ENCODE measurements at places on chromosomes 6 and 20. TPM values are rescaled to one million over a fixed set of nuclear protein-coding genes. Genes with fewer than 3 reads are reported as not detected.

Gene ZHX3
- total RNA-seq = 9.6 TPM

- no peak for DNase-seq
These were observed 469.4 kb upstream of the SLC35B3 start for GRCh38 chr6:8904754-8905153.

DNA sequence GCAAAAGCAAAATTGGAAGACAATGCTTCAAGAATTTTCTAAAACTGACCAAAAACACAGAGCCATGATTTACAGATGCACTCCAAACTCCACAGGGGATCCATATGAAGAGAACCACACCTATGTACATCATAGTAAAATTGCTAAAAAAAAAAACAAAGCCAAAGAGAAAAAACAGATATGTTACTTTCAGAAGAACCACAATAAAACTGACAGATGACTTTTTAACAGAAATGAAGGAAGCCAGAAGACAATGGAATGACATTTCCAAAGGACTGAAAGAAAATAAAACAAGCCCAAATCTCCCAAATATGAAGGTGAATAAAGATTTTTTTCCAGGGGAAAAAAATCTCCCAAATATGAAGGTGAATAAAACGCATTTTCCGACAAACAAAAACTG is 17.5 kb downstream of the TRERF1 start:
- no peak for DNase-seq

- DNase-seq = no peak
These were observed 25.7 kb upstream of the MRAP2 start for GRCh38 chr6:84007871-84008270.

Gene CLPSL2
- total RNA-seq = not detected

GRCh38 chr6:118124851-118125250 is 217.8 kb downstream of the SLC35F1 start:
- no peak for DNase-seq

DNA sequence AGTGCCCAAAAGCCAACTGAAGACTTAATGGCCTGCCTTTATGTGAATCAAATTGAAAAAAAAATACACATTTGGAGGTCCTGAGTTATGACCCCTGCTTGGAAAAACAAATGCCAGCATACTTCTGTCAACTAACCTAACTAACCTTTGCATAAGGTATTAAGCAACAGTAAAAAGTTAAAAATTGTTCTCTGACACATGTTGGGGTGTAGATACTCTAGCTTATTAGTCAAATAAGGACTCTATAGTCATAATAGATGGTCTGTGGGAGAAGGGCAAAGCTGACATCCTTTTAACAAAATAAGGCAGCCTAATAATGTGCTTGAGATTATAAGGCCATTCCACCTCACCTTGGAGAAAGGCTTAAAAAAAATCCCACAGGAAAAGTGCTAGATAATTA is 140.5 kb downstream of the HIVEP2 start:
- no peak for DNase-seq

GRCh38 chr6:108337721-108338120 is 42.9 kb downstream of the AFG1L start:
- no peak for DNase-seq

GRCh38 chr6:93801101-93801847 is 381.9 kb upstream of the EPHA7 start:
- DNase-seq = no peak

Gene RALGAPB
- 17.6 TPM for total RNA-seq

GRCh38 chr6:108291091-108291490 is 3.8 kb upstream of the AFG1L start:
- DNase-seq = no peak

DNA sequence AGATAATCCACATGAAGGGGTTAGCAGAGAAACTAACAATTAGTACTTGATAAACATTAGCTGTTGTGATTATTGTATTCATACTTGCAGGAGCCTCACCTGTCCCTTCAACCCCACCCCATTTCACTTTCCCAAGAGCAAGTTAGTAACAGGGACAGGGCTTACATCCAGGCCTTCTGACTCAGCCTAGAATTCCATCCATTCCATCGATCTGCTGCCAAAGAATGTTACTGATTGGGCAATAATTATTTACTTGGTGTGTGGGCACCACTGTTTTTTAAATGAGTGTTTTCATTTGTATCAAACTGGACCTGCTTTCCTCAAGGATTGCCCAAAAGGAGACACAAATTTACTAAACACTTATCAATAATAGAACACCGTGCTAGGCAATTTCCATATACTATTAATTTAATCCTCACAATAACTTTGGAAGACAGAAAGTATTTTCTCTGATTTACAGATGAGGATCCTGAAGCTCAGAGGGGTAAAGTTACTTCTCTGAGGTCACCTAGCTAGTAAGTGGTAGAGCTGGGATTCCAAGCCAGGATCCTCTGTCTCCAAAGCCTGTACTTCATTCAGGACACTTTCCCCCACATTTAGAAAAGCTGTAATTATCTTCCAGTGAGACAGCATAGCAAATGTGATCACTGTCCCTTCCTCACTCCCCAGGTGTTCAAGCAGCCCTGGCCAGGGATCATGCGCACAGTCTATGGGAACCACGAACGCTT is 32.8 kb downstream of the GSS start:
- no peak for DNase-seq

DNA sequence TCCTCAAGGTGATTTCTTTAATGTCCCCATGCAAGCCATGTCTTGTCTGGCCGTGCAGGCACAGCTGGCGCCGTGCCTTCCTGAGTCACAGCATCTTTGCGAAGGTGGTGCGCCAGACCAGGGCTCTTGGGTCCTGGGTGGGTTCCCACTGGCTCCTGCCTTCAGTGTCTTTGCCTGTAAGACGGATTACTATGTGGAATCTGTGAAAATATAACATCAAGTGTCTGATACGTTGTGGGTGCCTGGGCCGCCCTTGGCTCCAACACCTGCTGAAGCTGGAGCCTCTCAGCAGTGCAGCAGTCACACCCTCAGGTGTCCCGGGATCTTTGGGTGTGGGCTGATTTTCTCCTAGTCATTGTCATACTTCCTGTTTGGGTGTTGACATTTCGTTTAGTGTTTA is 3.2 kb downstream of the OSBPL2 start:
- DNase-seq = no peak

GRCh38 chr6:151060096-151060765 is 179.5 kb upstream of the AKAP12 start:
- DNase-seq = peak; percentile 89

Gene FOXA2
- 12.8 TPM for total RNA-seq

Gene FKBP1C
- 0.09 TPM for total RNA-seq

Gene BMP2
- 9.7 TPM for total RNA-seq

Gene TUBB1
- 0.05 TPM for total RNA-seq

GRCh38 chr20:46573788-46574584 is 23.5 kb upstream of the OCSTAMP start:
- DNase-seq = no peak

Gene SLC35D3
- not detected for total RNA-seq

DNA sequence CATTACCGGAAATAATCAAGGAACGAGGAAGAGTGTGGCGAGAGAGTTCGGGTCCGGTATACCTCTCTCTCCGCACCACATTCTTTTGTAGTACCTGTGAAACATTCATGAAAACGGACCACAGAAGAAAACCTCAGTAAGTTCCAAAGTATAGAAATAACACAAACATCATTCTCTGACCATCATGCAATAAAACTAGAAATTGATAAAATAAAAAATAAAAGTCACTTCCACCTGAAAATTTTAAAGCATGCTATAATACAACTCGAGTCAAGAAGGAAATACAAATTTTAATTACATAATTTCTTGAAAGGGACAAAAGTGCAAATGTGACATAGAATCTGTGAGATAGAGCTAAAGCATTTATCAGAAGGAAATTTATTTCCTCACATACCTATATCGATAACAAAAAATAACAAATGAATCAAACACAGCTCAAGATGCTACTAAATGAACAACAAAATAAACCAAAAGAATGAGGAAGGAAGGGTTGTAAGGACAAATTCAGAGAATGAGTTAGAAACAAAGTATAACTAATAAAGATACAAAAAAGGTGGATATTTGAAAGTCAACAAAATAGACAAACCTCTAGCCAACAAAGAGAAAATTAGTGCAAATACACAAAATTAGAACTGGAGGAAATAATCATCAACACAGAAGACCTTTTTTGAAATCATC is 84.2 kb downstream of the TRIM27 start:
- DNase-seq = no peak

- DNase-seq = no peak
These were observed 2.2 kb downstream of the TBC1D20 start for GRCh38 chr20:460180-460579.

Gene ASXL1
- total RNA-seq = 19.9 TPM

DNA sequence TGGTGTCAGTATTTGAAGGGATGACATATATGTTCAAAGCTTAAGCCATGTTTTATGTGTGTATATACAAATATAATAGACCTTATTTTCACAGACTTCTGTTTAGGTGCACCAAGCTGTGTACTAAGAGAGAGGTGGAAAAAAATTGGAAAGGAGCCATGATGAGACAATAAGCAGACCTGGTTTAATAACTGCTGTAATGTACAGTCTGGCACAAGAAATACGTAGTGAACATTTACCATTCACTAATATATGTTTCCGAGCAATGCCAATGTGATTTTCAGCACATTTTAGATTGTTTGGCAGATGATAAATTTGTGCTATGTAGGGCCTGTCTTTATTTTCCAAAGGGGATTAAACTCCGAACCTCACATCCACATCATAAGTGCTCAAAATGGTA is 116.3 kb downstream of the KHDC1L start:
- no peak for DNase-seq

All from SJSA1 (cell line).